Activated T-cell treated with anti-CD3 and anti-CD28 coated beads, Interleukin-2, amount 50 U/mL, for 72 hours (primary cell): ENCODE measurements at places on chromosomes 2 and 18. TPM values are rescaled to one million over a fixed set of nuclear protein-coding genes. Genes with fewer than 3 reads are reported as not detected.

The QPCT gene
- 0.35 TPM for total RNA-seq

The ESCO1 gene
- total RNA-seq, result 23.6 TPM

The DOK6 gene
- total RNA-seq, result not detected

The COL4A3 gene
- total RNA-seq, result not detected

The DQX1 gene
- 1.9 TPM for total RNA-seq

The CCDC93 gene
- 34.1 TPM for total RNA-seq

The KLHL30 gene
- total RNA-seq, result not detected

GRCh38 chr18:29594493-29594892 is 1417.6 kb upstream of the CDH2 start:
- no peak for DNase-seq

DNA sequence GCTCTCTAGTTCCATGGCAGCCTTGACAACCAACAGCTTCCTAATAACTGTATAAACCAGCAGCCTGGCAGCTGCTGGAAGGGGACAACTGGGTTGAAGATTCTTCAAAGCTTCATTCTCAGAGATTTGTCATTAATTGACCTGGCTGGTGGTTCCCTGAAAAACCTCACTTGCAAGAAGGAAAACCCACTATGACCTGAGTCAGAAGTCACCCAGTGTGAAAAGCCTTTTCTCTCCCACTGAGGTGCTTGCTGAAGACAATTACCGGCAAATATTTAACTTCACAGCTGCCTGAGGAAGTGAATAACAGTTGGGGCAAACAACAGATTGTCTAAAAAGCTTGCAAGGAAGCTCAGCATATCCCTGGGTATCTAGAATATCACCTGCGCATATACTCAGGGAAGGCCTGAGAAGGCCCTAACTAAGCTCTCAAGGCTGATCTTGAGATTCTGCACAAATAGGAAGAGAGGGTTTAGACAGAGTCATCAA is 49.9 kb downstream of the CRACDL start:
- DNase-seq, result no peak

DNA sequence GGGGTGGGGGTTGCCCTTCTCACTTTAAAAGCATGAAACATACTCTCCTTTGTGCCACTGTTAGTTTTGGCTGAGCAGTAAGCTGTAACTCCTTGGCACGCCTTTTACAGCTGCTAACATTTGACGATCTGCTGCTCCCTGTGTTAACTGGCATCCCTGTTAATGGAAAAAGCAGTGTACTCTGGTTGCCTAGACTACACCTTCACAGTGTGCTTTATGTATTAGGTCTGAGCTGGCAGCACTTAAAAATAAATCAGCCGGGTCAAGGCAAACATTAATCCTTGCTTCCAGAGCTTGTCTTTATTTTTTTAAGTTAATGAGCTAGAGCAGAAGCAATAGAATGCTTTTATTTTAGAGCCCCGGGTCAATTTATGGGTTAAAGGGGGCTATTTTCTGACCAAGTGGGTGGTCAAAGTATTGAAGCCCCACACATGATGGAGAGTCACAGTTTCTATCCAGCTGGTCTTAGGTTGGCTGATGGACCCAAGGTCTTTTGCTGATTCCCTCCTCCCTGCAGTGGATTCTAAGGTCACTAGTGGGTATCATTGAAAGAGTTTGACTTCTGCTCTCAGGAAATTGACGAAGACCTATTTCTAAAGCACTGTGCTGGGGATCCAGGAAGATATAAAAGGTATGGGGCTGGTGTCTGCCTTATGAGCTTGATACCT is 54.5 kb downstream of the CFAP221 start:
- DNase-seq, result no peak

- DNase-seq, result no peak
Observed at GRCh38 chr18:79071503-79072210, 2.5 kb downstream of the ATP9B start.

- no peak for DNase-seq
Observed at GRCh38 chr2:27942612-27943547, 52.4 kb downstream of the BABAM2 start.

DNA sequence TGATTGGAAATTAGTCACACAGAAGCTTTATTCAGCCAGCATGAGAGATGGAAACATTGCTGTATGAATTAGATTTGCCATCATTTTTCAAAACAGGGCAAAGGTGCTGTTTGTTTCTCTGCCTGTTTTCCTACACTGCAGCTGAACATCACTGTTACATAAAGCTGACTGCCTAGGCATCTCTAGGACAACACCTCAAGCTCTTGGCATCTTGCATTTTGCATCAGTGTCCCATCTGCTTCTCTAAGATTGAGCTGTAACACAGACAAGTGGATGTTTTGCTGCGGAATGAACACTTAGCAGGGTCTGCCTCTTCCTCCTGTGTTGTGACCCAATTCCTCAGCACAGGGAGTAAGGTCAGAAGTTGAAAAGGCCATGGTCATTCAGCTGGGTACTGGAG is 4.9 kb downstream of the CCT7 start:
- DNase-seq, result no peak

- no peak for DNase-seq
Observed at GRCh38 chr2:238304116-238304515, 15.7 kb upstream of the PER2 start.

DNA sequence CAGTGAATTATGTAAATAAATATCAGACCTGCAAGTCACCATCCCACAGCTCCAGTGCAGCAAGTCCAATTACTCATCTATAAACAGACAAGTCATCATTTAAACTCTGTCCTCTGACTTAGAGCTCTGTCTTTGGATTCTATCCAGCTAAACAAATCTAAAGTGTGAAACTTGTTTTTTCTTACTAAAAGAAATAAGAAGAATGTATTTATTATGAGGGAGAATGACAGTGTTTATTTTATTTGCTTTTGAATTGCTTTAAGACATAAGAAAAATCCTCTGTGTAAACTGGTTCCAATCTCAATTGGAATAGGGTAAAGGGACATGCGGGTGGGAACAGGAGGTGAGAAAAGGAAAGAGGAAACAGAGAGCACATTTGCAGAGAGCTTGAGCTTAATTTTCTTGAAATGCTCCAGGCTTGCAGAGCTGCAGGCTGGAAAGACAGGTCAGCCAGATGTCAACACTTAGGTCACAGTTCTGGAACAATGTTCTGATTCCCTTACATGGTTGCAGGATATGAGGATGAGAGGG is 355.8 kb downstream of the MEIS1 start:
- no peak for DNase-seq

- DNase-seq, result no peak
Observed at GRCh38 chr2:11534746-11535484, 1.1 kb downstream of the GREB1 start.

DNA sequence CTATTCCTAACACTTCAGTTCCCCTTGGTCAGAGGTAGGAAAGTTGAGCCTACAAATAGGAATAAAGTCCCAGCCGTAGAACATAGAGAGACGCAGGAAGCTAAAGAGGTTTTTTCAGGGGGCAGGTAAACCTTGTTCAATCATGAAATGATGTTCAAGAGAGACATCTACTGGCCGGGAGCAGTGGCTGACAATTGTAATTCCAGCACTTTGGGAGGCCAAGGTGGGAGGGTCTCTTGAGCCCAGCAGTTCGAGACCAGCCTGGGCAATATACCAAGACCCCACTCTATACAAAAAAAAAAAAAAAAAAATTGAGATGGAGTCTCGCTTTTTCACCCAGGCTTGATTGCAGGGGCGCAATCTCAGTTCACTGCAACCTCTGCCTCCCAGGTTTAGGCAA is 66.7 kb upstream of the DNAJC10 start:
- DNase-seq, result no peak

GRCh38 chr2:6934345-6934744 is 17.1 kb downstream of the RNF144A start:
- DNase-seq, result no peak

DNA sequence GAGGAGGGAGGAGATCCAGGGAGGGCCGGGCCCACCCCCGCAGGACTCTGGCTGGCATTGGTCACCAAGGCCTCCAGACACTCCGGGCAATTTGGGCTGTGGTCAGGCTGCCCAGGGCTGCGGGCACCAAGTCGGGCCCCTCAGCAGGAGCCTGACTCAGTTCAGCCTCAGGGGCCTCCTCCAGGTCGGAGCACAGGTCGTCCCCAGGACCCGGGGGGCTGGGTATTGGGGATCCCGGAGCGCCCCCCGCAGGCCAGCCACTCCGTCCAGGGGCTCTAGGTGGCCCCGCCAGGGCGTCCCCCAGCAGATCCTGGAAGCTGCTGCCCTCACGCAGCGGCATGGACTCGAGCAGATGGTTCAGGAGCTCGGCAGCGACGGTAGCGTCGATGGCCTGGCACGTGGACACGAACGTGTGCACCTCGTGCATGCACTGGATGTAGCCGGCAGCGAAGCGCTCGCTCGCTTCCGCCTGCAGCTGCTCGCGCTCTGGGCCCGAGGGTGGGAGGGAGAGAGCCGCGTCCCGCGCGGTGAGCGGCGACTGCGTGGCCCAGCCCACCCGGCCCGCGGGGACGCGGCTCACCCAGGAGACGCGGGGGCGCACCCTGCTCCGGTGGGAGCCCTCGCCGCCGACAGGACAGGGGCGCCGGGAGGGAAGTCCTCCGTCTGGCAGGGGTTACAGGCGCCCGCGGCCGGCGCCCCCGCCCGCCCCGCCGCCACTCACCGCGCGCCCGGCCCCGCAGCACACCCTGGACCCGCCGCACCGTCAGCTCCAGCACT is 884 bp downstream of the HES6 start:
- DNase-seq, result peak; percentile 50

- no peak for DNase-seq
Observed at GRCh38 chr2:47299555-47299954, 103.4 kb upstream of the MSH2 start.

- DNase-seq, result no peak
Observed at GRCh38 chr2:218149098-218149497, 17.7 kb downstream of the CXCR1 start.

GRCh38 chr2:56565143-56565542 is 381.4 kb downstream of the CCDC85A start:
- DNase-seq, result no peak

DNA sequence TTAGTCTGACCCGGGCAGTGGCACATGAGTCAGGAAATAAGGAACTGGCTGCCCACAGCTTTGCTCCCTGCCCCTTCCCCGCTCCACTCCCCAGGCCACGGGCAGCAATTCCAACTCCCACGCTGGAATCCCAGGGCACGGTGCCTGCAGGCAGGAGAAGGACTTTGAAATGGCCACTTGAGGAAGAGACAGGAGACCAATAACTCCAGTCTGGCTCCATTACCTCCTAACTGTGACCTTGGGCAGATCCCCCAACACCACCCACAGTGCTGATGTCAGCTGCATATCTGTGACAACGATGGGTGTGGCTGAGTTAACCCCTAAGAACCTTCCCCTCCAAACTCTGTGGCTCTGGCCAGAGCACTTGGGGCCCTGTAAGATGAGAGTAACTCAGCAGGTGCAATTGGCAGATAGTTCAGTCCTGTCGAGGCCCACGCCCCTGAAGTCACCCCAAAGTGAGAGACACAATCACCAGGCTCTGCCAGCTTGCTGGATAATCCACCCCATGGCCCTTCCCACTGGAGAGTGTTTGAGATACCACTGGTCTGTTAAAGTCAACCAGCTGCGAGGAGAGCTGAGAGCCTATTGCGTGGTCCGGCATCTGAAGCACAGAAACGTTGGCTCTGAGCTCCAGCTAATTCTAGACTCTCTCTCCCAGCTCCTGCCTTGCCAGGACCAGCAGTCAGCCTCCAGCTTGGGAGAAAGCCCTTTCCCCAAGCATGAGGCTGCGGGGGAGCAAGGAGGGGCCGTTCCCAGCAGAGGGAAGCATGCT is 175.2 kb downstream of the TNS1 start:
- no peak for DNase-seq

DNA sequence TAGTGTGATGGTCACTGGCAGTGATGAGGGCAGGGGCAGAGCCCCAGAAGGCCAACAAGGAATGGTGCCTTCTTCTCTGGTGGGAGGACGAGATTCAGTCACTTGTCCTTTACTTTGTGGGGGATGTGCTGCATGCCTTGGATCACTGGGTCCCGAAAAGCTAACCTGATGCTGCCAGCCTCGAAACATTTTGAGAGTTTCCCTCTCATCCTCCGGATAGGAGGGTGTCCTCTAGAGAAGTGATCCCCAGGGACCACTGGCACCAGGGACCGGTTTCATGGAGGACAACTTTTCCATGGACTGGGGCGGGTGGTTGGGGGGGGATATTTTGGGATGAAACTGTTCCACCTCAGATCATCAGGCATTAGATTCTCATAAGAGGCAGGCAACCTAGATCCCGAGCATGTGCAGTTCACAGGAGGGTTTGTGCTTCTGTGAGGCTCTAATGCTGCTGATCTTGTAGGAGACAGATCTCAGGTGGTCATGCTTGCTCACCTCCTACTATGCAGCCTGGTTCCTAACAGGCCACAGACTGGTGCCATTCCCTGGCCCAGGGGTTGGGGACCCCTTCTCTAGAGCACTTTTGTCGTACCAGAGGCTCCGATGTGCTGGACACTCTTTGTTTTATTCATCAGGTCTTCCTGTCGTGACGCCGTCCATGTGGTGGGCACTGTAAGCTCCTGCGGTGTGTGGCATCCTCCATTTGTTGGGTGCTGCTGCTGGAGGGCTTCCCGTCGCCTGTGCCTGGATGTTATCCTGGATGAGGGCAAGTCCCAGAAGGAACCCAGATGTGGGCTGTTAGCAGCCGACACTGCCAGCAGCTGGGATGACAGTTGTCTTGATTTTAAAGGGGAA is 68.5 kb upstream of the HDAC4 start:
- DNase-seq, result no peak

- DNase-seq, result no peak
Observed at GRCh38 chr2:216594081-216594480, 39.1 kb upstream of the IGFBP2 start.

- peak; percentile 5 for DNase-seq
Observed at GRCh38 chr2:156065912-156066311, 266.6 kb downstream of the NR4A2 start.

- no peak for DNase-seq
Observed at GRCh38 chr2:221629468-221629867, 57.4 kb upstream of the EPHA4 start.

DNA sequence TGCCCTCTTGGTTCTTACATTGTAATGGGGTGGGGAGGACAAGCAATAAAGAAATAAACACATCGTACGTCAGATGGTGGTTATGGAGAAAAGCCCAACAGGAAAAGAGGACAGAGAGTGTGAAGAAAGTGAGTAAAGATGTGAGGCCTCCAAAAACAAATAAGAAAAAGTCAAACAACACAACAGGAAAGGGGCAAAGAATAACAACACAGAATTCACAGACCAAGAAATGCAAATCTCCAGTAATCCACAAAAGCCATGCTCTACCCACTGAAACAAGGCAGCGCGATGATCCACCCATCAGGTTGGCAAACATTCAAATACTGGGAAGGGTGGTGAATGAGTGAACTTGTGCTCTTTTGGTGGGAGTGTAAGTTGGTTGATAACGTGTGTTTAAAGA is 16.7 kb upstream of the DUSP2 start:
- no peak for DNase-seq

- DNase-seq, result no peak
Observed at GRCh38 chr2:201746551-201746950, 34.2 kb downstream of the ALS2 start.

- peak; percentile 49 for DNase-seq
Observed at GRCh38 chr2:72973566-72974435, 56.5 kb downstream of the EMX1 start.

DNA sequence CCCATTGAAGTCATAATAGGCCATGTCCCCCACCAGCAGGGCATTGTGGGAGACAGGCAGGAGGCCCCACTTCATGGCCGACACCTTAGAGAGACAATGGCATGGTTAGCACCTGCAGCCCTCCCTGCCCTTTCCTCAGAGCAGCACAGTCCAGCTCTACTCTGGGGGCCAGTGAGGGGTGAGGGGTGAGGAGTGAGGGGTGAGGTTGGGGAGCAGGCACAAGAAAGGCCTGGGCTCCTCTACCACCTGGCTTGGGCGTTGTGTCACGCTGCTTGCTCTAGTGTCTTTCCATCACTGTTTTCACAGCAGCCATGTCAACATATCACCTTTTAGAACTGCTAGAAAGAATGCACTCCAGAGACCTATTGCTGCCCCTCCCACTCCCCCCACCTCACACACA is 77.2 kb downstream of the ADD2 start:
- no peak for DNase-seq
